ENCODE measurements at places on chromosomes 3 and 15.
A peak's percentile ranks its signal among the peaks of the same experiment; 100 is the strongest.

DNA sequence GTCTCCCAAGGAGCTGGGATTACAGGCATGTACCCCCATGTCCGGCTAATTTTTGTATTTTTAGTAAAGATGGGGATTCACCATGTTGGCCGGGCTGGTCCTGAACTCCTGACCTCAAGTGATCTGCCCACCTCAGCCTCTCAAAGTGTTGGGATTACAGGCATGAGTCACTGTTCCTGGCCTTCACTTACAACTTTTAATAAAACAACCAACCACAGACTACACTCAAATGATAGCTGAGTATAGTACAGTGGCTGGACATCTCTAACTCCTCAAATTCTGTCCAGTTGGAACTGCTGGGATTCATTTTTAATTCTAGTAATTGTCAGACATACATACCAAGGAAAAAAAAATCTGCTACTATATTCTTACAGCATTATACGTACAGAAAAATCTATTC is 71.0 kb downstream of the PBRM1 start:
- no peak for DNase-seq

DNA sequence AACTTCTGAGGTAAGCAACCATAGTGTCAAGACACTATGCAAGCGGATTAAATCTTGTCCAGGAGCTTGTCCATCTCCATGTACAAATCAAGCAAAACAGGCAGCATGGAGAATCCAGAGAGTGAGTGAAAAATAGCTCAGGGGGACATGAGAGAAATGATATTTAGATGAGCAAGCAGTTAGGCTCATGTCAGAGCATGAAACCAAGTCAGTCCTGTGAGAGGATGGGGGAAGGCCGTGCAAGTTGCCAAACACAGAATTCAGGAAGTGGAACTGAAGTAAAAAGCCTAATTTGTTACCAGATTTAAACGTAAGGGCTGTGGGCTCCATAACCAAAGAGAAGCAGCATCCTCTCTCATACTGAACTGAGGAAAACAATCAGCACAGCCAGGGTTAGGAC is 995.9 kb downstream of the MCTP2 start:
- no peak for DNase-seq

GRCh38 chr3:155753038-155753639 is 8.3 kb upstream of the PLCH1 start:
- DNase-seq = peak; percentile 45

- no peak for DNase-seq
Observed at GRCh38 chr3:61913701-61914100, 352.3 kb downstream of the PTPRG start.

DNA sequence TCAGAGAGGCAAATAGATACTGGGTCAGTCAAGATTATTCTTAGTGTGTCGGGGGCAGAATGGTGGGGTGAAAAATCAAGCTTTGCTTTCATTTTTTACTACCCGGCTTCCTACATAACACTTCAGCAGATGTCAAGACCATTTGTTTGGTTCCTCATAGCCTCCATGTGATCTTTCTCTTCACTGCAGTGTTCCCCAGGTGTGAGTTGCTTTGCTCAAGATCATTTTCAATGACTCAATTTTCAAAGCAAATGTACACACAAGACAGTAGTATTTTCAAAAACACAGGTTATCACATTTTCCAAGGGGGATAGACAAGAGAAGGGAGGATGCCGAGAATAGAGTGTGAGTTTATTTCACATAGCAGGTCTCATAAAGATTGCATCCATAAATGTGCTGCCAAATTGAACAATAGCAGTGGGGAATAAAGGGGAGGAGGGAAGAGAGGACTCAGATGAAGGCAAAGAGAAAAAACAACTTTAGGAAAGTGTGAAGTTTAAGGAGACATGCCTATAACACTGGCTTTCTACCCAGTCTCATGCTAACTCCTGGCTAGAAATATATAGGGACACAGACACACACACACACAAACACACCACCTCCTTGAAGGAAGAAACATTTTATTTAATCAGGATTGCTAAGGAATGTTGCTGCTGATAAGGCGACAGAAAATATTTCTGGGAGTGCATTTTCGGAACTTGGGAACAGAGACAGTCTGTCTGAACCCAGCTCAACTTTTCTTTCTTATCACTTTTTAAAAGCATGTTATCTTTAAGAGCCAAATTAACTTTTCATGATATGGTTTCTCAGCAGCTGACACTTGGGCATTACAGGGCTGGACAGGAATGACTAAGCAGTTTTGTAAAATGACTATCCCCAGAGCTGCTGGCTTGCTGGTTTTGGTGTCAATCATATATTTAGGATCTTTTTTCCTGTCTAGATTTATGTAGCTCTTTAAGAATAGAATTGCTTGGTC is 402.4 kb downstream of the RBMS3 start:
- DNase-seq = peak; percentile 38

GRCh38 chr3:159787178-159787574 is 201.5 kb upstream of the IL12A start:
- no peak for DNase-seq

DNA sequence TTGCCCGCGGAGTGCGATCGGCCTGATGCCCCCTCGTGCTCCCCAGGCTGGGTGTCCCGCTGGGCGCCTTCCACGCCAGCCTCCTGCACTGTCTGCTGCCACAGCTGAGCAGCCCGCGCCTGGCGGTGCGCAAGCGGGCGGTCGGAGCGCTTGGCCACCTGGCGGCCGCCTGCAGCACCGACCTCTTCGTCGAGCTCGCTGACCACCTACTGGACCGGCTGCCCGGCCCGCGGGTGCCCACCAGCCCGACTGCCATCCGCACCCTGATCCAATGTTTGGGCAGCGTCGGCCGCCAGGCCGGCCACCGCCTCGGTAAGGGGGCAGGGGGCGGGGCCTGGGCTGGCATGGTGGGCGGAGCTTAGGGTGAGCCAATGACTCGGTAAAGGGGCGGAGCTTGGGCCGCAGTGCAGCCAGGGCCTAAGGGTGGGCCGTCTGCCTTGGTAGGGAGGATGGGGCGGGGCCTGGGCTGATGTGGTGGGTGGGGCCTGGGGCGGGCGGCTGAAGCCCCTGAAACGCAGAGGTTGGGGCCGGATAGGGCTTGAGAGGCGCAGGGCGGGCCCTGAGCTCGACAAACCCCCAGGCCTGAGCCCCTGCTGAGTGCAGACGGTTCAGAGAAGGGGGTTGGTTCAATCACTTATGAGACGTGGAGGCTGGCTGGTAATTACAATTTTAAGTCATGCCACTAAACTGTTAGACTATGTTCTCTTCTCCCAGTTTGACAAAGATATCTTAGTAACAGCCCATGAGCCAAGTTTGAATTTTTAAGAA is 13.7 kb downstream of the CAND2 start:
- peak; percentile 97 for DNase-seq

DNA sequence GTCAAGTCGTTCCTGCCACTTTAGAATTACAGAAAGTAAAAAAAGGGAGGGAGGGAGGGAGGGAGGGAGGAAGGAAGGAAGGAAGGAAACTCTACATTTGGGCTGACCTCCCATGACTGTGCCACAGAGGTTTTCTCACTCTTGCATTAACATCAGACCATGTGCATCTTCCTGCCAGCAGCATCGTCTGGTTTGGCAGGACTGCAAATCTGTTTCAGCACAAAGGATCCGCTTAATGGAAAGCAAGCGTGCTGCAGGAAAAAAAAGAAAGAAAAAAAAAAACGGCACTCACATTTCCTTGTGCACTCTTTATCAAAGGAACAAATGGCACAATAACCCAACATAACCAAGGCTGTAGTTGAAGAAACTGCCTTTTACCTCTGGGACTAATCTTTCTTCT is 148.8 kb upstream of the HES1 start:
- DNase-seq = peak; percentile 68

DNA sequence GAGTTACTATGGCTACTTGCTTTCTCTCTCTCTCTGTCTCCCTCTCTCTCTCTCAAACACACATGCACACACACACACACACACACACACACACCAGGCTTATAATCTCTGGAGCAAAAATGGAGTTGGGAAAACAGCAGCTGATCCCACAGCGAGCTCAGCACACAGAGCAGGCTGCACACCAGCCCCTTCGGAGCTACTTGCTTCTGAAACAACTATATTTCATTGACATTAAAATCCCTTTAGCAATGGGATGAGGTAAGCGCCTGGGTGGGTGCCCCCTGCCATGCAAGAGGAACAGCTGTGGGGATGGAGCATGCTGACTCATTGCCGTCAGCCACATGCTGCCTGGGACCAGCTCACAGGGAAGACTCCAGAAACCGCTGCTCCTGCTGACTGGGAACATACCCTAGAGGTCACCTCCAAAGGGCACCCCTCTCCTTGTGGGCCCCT is 45.7 kb downstream of the B3GNT5 start:
- peak; percentile 35 for DNase-seq

DNA sequence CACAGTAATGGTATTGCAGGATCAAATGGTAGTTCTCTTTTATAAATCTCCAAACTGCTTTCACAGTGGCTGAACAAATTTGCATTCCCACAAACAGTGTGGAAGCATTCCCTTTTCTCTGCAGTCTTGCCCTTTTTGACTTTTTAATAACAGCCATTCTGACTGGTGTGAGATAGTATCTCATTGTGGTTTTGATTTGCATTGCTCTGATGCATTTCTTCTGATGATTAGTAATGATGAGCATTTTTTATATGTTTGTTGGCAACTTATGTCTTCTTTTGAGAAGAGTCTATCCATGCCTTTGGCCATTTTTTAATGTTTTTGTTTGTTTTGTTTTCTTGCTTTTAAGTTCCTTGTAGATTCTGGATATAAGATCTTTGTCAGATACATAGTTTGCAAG is 316.1 kb upstream of the TMCO5A start:
- no peak for DNase-seq

GRCh38 chr15:33910741-33911140 is 57.6 kb upstream of the CHRM5 start:
- DNase-seq = no peak

GRCh38 chr3:13040361-13041074 is 32.7 kb downstream of the IQSEC1 start:
- no peak for DNase-seq

DNA sequence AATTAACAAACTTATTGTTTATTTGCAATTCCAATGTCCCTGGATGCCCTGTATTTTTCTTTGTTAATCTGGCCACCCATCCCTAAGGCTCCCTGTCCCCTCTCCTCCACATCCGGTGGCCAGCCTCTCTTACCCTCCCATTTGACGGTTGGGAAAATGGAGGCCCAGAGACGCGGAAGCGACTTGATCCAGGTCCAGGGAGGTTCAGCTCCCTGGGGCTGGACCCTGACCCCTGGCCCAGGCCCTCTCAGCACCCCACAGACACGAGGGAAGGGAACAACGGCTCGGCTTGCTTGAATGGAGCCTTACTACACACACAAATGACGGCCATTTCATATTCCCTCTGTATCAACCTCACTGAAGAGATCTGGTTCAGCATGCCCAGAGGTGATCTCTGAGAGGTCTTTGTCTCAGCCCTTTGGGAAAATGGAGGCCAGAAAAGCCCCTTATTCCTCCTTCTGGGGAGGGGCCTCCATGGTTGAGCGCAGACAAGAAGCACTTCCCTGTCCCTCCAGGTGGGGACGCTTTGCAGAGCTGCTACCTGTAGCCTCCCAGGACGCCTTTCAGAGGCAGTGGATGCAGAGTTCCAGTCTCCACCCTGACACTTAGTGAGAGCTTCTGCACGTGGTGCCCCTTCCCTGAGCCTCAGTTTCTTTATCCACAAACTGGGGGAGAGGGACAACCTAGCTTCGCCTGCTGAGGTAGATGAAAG is 82.1 kb downstream of the ATP2B2 start:
- no peak for DNase-seq

GRCh38 chr3:195823999-195824398 is 12.3 kb upstream of the MUC4 start:
- no peak for DNase-seq

- peak; percentile 63 for DNase-seq
Observed at GRCh38 chr15:77118882-77119321, 48.0 kb upstream of the TSPAN3 start.

DNA sequence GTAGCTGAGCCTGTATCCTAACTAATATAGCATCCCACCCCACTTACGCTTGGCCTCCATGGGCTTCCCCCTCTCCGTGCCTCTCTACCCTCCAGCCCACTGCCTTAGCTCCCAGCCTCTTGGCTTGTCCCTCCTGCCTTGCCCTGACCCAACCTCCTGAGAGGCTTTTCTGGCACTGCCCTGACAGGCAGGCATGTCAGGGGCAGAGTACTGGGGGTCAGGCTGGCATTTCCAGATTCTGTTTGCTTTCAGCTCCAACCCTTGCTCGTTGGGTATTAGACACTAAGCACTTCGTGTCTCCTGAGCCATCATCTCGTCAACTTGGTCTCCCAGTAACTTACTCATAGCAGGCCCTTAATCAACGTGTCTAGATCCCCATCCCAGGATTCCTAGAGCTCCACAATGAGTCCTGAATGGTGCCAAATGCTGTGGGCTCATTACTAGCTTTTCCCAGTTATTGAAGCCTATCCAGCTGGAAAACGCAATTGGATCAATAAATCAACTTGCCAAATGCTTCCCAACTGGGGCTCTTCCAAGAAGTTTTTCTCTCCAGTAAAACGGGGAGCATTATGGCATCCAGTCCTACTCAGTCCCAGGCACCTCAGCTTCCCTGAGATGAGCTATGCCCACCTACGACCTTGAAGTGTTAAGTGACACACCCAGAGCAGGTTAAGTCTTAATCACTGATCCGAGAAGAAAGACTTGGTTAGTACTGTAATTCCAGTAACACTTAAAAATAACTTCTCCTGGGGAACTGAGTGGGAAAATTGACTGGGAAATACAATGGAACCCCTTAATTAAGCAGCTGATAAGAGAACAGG is 78.5 kb upstream of the DLG1 start:
- no peak for DNase-seq

- DNase-seq = no peak
Observed at GRCh38 chr15:59703979-59704796, 15.1 kb upstream of the BNIP2 start.

DNA sequence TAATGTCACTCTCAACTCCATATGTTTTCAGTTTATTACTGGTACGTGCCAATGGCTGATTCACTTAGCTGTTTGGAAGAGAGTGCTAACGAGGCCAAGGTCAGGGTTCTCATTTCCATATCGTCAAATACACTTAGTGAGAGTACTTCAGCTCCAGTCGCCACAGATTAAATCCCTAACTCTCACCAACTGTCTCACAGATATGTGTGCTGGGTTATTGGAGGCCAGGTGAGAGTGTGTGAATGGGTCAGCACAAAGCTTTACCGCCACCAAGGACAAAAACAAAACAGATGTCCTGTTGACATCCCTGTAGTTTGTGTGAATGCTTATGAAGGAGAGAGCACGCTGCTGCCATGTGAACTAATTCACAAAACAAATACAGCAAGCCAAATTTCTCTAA is 133.5 kb upstream of the TBL1XR1 start:
- DNase-seq = no peak

DNA sequence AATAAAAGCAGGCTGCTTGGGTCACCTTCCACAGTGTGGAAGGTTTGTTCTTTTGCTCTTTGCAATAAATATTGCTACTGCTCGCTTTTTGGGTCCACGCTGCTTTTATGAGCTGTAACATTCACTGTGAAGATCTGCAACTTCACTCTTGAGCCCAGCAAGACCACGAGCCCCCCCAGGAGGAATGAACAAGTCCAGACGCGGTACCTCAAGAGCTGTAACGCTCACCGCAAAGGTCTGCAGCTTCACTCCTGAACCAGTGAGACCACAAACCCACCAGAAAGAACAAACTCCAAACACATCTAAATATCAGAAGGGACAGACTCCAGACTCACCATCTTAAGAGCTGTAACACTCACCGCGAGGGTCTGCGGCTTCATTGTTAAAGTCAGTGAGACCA is 47.5 kb upstream of the CCR4 start:
- no peak for DNase-seq

Measured in lung (tissue), 17 donors.